SK-N-MC (cell line): ENCODE measurements at places on chromosomes 16 and 17.

GRCh38 chr17:17900615-17901520 lies 64.1 kb upstream of the SREBF1 start:
- no peak for DNase-seq

DNA sequence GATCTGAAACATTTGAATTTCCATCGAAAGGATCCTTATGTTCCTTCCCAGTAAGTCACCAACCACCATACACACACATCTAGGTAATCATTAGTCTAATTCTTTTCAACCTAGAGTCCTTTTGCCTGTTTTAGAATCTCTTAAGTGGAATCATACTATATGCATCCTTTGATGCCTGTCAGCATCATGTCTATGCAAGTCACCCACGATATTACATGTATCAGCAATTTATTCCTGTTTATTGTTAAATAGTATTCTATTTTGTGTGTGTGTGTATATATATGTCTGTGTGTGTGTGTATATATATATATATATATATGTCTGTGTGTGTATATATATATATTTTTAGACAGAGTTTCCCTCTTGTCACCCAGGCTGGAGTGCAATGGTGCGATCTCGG lies 78.9 kb upstream of the RPH3AL start:
- no peak for DNase-seq

DNA sequence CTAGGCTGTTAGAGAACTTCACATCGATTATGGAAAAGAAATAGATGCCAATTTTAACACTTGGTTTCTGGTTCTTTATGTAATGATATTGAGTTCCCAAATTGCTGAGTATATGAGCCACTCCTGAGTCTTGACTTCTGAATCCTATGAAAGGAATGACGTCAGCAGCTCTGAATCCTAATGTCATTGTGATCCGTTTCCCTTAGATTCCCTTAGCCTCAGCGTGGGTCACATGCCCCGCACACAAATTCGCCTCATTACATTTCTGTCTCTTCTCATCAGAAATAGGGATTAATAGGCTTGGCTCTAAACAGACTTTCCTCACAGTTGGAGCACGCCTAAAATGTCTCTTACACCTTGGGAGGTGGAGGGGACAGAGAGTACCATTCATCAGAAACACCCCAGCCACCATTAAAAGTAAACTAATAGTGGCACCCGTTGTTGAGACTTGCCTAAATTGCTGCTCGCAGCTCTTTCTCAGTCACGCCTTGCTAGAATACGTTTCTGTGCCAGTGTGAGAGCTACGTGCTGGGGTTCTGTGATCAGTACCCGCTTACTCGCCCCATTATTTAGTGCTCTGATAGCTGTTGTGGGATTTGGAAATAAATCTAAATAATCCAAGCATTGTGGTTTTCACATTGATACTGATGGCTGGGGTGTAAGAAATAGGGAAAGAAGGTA lies 7.1 kb downstream of the MRM3 start:
- no peak for DNase-seq

DNA sequence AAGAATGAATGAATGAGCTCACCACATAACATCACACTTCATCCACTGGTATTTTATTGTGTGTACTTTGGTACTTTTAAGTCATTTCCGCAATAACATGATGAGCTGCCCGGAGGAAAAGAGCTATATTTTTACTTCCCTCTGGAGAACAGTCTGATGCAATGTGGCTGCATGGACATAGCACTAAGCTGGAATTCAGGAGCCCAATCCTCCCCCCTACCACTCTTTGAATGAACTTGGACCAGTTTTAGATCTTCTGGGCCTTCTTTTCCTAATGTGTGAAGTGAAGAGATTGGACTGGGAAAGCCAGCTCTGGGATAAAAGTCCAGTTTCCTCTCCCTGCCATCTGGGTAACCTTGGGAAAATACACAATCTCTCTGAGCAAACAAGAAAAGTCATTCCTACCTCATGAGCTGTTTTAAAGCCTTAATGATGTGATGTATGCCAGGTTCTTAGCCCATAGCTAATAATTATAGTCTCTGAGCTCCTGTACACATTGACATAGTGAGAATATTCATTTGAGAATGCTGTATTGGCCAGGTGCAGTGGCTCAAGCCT lies 79.3 kb downstream of the ABCC12 start:
- DNase-seq: no peak

- no peak for DNase-seq
Observed at GRCh38 chr16:57305159-57305811, 20.8 kb upstream of the PLLP start.

- DNase-seq: no peak
Observed at GRCh38 chr17:63538693-63539595, 11.3 kb upstream of the DCAF7 start.

GRCh38 chr17:68428498-68429172 lies 28.7 kb downstream of the WIPI1 start:
- DNase-seq: no peak

GRCh38 chr17:50949989-50950877 lies 84.1 kb upstream of the TOB1 start:
- no peak for DNase-seq

DNA sequence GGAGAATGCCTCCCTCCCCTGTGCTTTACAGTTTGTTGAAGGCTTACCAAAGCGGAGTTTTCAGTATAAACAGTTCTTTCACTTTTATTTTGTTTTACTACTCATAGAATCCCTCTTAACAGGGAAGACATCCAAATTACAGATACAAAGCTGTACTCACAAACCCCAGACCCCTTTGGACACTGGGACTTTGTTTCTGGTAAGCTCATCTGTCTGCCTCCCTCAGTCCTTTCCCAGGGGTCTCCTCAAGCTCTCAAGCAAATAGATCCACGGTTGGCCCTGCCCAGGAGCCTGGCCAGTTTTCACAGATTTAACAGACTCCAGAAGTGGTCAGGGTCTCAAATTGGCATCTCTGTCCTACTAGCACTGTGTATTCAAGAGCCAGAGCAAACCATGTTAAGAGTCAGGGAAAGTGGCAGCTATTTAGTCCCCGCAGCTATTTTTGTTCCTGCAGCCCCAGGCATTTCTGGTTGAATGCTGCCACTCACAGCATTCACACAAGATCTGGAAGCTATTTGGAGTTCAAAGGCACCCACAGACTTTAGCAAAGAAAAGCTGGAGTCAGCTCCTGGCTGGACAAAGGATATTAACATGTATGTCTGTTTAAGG lies 54.2 kb downstream of the TMEM100 start:
- DNase-seq: no peak

DNA sequence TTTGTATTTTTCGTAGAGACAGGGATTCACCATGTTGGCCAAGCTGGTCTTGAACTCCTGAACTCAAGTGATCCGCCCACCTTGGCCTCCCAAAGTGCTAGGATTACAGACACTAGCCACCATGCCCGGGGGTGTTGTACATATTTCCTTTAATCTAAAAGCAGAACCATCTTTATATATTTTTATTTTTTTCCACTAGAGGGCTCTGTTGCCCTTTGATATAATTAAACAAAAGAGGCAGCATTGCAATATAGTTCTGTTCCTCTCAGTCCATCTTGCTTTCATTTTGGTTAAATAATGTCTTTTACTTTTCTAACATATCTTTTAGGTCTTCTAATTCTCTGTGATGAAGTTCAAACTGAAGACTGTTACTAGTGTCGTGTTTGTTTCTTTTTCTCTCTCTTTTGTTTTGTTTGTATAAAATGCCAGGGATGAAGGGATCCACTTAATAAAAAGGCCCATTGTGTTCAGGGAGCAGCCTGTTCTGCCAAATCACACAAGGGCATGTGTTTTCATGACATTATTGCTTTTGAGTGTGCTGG lies 23.4 kb downstream of the WWOX start:
- DNase-seq: no peak

DNA sequence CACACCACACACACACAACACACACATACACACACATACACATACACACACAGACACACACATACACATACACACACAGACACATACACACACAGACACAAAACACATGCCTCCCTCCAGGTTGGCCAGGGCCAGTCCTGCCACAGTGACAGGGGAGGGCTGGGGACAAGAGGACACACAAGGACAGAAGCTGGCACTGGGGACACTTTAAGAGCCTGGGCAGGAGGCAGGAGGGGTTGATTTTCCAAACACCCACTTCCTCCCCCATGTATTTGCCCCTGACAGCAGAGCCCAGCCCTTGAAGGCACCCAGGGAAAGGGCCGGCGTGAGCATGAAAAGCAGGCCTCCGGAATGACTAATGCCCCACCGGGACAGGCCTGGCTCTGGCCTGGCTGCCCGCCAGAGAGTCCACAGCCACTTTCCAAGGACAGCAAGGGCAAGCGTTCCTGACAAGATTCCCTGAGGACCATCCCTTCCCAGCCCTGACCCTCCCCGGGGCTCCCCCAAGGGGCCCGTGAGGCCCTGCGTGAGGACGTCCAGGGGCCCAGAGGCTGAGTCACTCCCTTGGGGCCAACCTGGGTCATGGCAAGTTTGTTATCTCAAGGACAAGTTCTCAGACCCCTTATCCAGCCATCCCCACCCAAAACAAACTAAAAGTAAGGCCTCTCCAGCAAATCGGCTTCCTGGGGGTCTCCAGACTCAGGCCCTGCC lies 235.6 kb downstream of the ZNF423 start:
- no peak for DNase-seq

GRCh38 chr16:68396481-68396880 lies 51.8 kb downstream of the SMPD3 start:
- DNase-seq: no peak

- no peak for DNase-seq
Observed at GRCh38 chr17:36736201-36737156, 135.1 kb downstream of the MRM1 start.
